ENCODE measurements at places on chromosomes 4 and X.

DNA sequence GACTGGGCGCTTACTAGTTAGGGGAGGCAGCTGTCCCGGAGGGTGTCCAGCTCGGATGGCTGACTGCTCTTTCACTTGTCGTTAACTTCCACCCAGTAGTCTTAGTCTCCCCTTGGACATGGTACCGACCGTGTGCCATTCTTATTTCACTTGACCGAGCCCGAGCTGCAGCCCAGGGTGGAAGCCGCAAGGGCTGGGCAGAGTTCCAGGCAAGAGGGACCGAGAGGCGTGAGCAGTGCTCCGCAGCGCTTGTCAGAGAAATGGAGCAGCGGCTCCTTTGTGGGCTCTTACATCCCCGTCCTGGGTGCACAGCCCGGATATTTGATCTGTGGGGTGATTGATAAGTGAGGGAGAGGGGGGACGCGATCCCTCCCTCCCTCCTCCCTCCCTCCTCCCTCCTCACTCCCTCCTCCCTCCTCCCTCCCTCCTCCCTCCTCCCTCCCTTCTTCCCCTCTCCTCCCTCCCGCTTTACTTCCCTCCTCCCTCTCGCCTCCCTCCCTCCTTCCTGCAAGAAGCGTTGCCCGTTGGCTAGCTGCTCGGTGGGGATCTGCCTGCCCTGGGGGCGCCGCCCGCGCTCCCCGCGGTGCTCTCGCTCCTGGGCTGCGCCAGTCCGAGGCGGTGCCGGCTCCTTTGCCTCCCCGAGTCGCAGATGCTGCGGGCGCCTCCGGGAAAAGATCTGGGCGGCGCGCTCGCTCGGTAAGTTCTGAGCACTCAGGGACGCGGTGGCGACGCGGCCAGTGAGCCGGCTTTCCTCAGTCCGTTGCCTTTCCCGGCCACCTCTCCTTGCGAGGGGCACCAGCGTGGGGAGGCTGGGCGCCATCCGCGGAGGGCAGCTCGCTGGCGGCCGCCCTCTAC lies at the start of gene SLITRK2:
Gene SLITRK2, plus strand, starts transcription at position 499 of the 855 bp plus-strand sequence. CDS start 4,597 bp downstream, outside the sequence.
- peak; percentile 0 for DNase-seq

DNA sequence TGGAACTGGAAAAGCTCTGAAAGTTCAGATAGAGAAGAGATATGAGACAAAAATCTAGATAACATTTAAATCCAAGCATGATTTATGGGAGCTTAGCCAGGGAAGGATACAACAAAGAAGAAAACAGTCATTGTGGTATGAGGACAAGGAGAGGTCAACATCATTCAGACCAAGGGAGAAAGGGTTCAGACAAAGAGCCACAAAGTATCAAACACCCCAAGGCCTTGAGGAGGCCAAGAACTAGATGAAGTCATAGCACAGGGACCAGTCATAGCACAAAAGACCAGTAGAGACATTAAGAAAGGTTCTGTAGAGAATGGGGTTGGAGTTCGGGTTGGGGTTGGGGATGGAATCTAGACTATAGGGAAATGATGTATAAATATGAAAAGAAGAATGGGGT lies 77.4 kb upstream of the NAP1L5 start:
- no peak for DNase-seq

- no peak for DNase-seq
Measured at GRCh38 chr4:13285336-13285735, 198.8 kb downstream of the RAB28 start.

GRCh38 chrX:17459008-17459611 lies 84.1 kb downstream of the NHS start:
- peak; percentile 72 for DNase-seq

GRCh38 chr4:179285696-179286095 lies 1843.5 kb upstream of the AGA start:
- DNase-seq, result no peak

- DNase-seq, result peak; percentile 58
Measured at GRCh38 chr4:129358571-129358970, 262.6 kb downstream of the C4orf33 start.

- DNase-seq, result no peak
Measured at GRCh38 chr4:163566257-163566796, 71.8 kb downstream of the TMA16 start.

GRCh38 chr4:88630756-88631155 lies 38.5 kb downstream of the HERC3 start:
- DNase-seq, result peak; percentile 80

DNA sequence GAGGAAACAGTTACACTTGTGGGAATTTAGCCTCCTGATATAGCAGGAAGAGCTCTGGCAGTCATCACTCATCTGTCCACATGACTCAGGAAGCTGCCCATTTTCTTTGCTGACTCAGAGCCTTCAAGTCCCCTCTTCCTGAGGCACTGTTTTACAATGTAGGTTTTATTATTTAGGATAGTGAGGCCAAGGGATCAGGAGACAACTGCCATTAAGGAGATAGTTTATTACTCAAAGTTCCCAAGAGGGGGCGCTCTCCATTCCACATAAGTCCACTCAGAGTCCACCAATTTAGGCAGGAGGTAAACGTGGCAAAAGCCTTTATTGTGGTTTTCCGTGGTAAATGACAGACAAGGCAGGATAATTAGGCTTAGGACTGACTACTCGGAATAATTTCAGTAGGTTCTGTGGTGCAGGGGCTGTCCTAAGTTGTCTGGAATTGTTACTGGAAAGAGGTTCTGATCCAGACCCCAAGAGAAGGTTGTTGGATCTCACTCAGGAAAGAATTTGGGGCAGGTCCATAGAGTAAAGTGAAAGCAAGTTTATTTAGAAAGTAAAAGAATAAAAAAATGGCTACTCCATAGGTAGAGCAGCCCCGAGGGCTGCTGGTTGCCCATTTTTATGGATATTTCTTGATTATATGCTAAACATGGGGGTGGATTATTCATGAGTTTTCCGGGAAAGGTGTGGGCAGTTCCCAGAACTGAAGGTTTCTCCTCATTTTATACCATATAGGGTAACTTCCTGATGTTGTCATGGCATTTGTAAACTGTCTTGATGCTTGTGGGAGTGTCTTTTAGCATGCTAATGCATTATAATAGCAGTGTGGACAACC lies 96.0 kb upstream of the RAB40AL start:
- DNase-seq, result peak; percentile 39
